ENCODE measurements at places on chromosomes 2 and 18.

- no peak for DNase-seq
These were observed 130.6 kb upstream of the ATP5MC3 start for GRCh38 chr2:175312137-175312536.

GRCh38 chr18:63083555-63083954 lies 236.0 kb downstream of the BCL2 start:
- no peak for DNase-seq

DNA sequence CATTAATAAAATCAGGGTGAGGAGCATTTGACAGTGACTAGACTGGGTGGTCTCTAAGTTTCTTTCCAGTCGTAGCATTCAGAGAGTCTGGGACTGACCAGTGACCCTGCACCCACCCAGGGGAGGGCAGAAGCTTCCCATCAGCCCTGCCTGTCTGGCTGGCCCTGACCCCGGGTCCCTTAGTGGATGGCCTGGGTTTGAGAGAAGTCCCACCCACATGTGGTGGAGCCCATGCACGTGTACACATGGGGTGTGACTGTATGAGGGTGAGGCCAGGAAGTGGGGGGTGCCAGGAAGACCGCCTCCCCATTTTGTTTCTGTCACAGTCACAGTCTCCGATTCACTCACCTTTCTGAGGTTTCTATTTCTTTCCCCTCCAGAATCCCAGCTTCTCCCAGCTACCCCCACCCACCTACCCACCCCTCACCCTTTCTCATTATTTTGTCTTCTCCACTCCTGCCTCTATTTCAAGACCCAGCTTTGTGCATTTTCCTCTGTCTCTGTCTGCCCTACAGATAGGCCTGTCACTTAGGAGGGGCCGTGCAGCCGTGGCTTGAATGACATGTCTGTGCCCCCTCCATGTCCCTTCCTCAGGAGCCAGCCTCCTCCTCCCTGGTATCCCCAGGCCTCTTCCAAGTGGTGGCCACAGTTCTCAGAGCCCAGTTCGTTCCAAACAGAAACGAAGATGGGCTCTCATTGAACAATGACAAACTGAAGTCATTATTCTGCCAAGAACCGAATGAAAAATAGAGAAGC lies 13.6 kb downstream of the CIB4 start:
- DNase-seq, result no peak

GRCh38 chr2:25000503-25001324 lies 29.0 kb upstream of the DNAJC27 start:
- no peak for DNase-seq

DNA sequence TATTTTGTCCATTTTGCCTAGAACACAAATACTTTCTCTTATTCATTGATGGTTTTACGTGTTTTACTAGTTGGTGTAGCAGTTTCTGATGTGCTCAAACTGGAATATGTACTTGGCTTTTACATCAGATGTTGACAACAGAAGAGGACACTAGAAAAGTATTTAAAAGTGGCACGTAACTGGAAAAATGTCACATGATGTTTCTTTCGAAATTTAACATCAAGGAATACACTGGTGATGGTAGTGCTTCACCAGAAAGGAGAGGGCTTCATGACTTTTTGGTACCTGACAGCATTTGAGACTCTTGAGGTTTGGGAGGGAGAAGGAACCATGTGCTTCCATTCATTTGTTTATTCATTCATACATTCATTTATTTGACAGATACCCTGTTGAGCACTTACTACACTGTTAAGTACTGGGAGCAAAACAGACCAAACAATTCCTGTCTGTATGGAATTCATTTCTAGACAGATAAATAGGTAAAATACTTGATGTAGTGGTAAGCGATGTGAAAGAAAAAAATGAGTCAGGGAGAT lies 1.5 kb downstream of the GIGYF2 start:
- DNase-seq, result no peak

DNA sequence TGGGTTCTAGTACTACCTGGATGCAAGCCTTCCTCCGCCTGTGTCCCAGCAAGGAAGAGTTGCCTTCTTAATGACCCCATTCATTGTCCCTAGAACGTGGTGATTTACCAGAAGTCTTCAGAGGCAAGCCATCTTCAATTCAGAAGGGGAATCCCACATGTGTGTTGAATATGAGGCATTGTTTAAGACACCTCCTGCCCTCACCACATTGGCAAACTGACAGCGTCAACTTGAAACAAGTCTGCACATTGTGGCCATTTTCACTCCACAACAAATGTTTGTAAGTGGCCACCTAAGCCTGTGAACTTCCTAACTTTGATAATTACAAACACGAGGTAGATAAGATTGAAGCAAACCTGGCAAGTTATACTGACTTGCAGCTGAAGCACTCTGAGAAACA lies 83.7 kb downstream of the TCF7L1 start:
- DNase-seq, result no peak

- DNase-seq, result no peak
These were observed 192.8 kb downstream of the PTGR3 start for GRCh38 chr18:75016025-75016717.

DNA sequence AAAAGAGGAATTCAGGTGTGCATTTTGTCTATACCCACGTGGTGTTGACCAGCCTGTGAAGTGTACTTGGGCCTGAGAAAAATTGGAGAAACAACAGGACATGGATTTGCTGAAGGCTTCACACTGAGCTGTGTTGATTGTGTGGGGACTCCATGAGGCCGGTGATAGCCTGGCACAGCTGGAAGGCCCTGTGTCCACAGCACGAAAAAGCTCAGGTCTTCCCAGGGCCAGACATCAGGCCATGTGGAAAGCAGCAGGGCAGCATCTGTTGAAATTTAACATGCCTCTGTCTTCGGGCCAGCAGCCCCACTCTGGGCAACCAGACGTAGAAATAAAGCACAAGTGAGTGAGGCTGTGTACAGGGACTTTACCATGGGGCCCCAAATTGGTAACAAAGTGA lies 84.1 kb downstream of the HS6ST1 start:
- no peak for DNase-seq

DNA sequence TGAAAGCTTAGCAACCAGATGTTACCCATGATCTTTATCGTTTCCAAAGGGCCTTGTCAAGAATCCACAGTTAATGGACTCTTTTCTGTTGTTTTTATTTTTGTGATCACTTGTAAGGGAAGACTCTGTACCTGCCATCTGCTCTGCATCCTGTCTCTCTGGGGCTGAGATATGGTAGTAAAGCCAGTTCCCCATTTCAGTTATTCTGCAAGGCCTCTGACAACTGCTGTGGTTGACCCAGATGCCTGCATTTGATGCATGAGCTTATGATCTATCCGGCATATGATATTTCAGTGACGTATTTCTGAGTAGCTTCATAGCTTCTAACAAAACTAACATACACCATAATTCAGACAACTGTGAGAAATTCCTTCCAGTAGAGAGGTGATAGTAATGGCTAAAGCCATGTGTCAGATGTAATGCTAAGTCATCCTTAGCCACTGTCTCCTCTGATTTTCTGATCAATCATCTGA lies 105.1 kb downstream of the TPO start:
- DNase-seq, result no peak

DNA sequence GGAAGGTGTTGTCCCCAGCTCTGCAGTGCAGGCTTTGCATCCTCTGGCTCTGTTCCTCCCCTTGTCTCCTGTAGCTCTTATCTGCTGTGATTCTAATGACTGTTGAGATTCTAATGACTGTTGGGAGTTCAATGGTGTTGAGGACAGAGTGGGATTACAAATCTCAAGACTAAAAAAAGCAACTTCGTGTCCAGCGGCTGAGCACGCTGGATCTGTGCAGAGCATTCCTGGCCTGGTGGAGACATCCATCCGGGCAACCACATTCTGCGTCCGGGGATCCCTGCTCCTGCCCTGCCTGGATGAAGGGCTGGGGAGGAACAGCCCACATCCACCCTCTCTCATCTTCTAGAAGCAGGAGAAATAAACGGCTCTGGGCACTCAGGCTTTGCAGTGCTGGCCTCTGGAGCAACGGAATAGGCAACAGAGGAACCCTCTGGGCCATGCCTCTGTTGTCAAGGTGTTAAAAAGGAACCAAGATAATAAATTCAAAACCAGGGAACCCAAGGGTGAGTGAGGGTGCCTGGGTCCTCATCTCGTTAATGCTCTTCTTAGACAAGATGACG lies 106.7 kb upstream of the ASB18 start:
- DNase-seq, result no peak

DNA sequence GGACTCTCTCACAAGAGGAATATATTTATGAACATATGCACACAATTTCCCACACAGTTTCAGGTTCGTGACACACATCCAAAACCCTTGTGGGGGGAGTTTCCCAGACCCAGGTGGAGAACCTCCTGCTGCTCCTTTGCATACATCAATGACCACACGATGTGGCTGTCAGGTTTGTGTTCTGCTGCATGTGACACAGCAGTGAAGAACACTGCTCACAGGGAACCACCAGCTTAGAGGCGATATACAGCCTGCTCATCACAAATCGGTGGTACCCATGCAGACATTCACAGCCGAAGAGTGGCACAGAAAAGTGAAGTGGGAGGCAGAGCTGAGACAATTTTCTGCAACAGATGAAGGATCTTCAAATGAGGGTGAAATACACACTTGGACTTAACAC lies 175.6 kb upstream of the ZFP36L2 start:
- no peak for DNase-seq
